ENCODE measurements at places on chromosomes 7 and 10.

- no peak for DNase-seq
Measured at GRCh38 chr10:102460836-102461186, 9.5 kb upstream of the C10orf95 start.

DNA sequence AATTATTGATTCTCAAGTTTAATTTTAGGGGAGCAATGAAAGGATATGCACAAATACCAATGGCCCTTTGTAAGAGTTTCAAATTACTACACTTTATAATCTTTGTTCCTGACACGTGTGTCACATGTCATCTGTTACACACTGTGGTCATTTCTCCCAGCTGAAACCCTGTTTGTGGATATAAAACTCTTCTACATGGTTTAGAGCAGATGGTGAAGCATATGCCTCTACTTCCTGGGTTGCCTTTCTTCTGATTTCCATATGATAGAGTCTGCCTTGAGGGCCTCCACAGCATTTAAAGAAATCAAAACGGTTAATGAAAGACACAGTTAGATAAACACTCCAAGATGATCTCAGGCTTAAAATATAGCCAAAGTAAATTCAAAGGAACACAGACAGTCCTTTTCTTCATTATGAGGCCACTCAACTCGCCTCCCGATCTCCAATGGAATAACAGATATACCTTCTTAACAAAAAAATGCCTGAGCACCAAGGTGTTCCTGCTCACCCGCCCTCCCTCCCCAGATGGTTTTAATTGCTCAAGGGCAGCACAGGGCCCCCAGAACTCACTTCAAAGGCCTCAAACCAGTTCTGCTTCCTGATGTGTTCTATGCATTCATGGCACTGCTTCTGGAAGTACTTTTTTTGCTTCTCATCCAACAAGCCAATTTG lies 75.0 kb downstream of the CPVL start:
- DNase-seq, result no peak

GRCh38 chr7:125491137-125491536 lies 561.5 kb upstream of the POT1 start:
- DNase-seq, result no peak

- no peak for DNase-seq
Measured at GRCh38 chr10:49396666-49396999, 744 bp upstream of the DRGX start.

- DNase-seq, result no peak
Measured at GRCh38 chr7:75953431-75953830, 38.5 kb downstream of the POR start.

DNA sequence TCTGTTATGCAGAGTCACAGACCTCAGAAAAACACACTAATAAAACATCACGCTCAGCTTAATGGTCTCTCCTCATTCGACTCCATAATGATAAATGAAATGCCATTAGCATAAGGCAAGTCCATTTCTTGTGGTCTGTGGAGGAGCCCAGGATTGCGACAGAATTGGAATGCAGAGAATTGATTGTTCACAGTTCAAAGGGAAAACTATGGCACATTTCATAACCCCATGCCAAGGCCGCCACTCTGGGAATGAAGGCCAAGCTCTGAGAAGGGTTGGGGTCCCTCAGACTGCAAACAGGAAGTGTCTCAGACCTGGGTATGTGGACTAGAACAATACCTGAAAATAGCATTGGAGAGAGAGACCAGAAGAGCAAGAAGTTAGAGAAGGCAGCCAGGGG lies 398.9 kb downstream of the ADRA2A start:
- peak; percentile 52 for DNase-seq

DNA sequence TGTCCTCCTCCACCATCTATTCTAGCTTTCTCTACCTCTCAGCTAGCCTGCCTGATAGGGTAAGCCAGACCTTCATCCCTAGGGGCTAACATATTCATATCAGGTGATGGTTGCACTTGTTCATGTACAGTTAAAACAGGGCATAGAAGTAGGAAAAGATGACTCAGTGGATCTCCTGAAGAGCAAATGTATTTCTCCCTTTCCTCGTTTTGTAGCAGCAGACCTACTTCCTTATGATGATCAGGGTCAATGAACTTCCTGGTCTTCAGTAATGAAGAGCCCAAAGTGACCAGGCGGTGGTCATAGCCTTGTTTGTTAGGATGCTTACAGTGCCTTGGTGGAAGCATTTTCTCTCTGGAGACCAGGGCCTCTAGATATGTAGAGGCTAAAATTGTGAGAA lies 6.3 kb downstream of the LIPJ start:
- DNase-seq, result no peak

DNA sequence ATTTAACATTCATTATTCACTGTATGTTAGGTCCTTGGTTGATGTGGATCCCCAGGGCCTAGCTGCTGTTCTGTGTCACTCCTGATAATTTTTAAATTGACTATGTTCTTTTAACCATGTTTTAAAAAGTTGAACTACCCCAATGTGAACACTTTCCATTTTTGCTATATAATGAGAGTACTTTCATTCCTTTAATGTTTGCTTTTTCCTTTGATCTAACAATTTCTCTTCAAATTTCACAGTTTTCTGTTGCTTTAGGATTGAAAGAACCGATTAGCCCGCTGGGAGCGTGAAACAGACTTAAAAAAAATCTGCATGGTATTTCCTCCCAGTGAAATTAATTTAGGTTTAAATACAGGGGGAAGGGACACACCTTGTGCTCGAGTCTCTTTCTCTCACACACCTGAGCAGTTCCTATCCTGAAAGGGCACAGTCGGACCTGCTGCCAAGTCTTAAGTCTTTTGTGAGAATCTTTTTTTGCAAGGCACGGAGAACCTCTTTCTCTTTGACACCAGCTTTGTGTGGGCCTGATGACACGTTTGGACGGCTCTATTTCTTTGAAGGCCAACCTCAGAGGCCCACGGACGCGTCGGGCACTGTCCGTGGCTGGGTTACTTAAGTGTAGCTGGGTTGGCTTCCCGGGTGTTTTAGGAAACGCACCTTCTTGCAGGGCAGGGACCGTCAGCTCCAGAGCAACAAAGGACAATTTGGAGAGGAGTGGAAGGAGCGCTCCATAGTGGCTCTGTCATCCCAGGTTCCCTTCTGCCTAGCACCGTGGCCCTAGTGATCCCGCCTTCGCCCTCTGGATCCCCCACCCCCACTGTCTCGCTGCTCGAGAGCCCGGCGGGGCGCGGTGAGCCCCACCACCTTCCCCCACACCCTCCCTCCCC lies 1.0 kb upstream of the CHN2 start:
- DNase-seq, result no peak

DNA sequence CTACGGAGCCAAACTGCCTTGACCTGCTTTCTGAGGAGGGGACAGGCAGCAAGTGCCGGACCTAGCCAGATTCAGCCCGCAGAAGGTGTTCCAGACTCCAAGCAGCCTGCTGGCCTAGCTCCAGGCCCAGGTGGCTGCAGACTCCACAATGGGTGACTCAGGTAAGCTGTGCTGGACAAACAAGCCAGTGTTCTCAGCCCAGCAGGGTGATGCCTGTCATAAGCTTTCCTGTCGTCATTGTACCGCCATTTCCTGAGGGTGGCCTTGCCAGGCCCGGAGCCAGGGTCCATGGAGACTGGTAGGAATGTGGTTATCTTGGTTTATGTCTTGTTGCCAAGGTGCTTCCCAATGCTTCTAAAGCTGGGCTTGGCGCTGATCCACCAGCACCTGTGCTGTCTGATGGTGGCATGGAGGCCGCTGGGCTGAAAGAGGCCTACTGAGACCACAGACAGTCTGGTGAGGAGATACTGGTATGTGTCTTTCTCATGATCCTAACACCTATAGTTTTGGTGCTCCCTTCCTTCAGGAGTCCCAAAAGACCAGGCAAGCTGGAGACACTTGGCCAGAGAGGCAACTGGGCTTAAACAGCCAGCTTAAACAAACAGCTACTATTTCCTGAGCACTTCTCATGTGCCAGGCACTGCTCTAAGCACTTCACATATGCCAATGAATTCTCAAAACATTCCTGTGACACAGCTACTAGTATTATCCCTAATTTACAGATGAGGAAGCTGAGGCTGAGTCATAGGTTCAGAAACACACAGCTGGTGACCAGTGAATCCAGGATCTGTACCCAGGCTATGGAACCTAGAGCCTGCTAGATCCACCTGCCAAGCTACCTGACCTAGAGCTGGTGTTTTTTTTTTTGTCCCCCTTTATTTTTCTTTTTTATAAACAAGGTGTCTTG lies 42.0 kb downstream of the ZC3HC1 start:
- DNase-seq, result peak; percentile 93

DNA sequence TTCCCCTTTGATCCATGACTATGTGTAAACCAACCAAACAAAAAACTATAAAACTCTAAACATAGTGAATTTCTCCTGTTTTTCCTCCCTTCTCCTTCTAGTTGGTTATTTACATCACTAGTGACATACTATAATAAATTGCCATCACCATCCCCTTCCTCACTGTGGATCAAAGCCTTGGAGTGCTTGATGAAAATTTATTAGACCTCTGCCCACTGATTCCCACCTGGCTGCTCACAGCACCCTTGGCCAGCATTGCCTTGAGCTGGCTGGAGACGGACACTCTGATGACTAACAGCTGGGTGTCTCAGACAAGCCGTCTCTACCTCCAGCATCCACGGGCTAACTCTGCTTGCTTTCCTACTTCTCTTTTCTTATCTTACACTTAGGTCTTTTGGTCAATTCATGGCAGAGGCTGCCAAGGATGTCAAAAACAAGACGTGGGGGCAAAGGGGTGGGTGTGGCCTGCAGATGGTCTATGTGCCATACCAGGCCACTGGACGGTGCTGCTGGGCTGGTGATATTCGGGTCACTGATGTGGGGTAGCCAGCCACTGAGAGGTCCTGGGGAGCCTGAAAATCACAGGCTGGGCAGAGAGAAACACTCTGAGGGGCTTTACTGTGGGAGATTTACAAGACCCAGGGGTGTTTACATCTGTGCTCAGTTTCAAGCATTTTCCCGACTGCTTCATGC lies 207.8 kb downstream of the TAX1BP1 start:
- DNase-seq, result no peak

GRCh38 chr7:24381894-24382505 lies 98.0 kb downstream of the NPY start:
- DNase-seq, result peak; percentile 45

DNA sequence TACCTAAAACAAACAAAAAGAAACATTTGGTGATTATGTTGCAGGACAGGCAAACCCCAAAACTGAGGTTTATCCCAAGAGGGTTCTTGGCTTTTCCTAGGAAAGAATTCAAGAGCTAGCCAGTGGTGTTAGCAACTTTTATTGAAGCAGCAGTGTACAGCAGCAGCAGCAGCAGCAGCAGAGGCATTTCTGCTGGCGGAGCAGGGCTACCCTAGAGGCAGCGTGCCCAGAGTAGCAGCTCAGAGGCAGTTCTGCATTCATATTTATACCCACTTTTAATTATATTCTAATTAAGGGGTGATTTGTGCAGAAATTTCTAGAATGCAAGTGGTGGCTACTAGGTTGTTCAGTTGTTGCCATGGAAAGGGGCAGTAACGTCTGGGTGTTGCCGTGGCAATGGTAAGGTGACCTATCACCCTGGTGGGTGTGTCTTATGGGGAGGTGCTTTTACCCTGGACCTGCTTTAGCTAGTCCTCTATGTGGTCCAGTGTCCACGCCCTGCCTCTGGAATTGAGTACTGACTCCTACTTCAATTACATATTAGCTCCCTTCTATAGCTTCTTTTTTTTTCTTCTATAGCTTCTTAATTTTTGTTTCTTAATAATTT lies 53.9 kb downstream of the VCL start:
- DNase-seq, result peak; percentile 27

GRCh38 chr10:93245779-93246178 lies 172.1 kb downstream of the CYP26A1 start:
- DNase-seq, result no peak

DNA sequence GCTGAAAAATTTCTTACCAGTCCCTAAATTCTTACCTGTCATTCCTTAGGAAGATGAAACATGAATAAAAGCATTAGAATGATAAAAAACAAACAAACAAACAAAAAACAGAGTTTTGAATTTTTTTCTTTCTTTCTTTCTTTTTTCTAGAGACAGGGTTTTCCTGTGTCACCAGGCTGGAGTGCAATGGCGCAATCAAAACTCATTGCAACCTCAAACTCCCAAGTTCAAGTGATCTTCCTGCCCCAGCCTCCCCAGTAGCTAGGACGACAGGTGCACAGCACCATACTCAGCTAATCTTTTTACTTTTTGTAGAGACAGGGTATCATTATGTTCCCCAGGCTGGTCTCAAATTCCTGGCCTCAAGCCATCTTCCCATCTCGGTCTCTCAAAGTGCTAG lies 26.5 kb downstream of the NT5C2 start:
- no peak for DNase-seq

DNA sequence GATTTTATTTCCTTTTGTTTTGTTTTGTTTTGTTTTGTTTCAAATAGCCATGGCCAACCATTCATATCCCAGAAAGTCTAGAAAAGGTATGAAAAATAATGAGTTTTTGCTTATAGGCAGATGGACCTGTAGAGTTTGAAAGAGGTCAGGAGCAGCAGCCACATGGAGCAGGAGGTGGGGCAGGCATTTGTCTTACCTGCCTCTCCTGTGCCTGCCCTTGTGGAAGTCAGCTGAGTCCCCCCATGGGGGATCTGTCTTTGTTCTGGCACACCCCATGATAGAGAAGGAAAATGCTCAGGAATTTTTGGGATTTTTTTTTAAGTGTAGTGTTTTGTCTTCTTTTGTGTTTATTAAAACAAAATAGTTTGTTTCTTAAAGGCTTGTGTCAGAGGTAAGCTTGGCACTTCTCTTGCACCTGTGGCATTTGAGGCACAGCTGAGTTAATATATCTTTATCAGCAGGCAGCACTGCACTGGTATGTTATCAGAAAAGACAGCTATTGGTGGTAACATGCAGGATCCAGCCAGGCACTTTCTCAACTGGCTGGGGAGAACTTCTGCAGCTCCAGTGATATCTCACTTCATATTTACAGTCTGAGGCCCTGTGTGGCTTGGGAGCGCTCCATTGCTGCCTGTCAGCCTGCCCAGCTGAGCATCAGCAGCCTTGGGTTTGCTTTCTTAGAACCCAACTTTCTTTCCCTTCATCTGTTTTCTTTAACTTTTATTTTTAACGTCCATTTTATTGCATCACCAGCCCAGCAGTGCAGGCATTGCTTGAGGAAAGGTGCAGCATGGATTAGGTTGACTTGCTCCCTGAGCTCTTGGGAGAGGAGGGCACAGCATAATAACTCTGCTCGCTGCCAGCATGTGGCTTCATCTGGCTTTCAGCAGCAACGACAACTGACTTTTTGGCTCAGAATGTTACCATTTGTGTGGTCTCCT lies 44.4 kb downstream of the LRRC4 start:
- DNase-seq, result no peak

GRCh38 chr10:17003151-17003550 lies 126.5 kb downstream of the CUBN start:
- no peak for DNase-seq

DNA sequence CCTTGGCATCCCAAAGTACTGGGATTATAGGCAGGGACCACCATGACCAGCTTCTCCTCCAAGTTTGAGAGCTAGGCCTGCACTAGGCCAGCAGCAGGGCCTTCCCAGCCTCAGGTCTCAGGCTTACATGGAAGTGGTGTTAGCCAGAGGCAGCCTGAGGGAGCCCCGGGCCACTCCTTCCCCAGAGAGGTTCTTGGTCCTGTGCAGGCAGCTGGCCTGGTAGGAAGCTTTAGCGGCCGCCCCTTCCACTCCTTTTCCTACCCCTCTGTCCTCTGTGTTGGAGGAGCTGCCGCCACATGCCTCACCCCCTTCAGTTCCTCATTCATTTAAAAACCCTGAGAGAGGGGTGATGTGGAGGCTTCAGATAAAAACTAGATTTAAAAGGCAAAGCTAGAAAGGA lies 40.3 kb downstream of the TSPAN15 start:
- DNase-seq, result no peak

Measured in epithelial cell of esophagus (primary cell).